Stimulated activated CD4-positive, alpha-beta T cell treated with anti-CD3 and anti-CD28 coated beads, Interleukin-1b, Interleukin-23, amount 100 ng/mL, for 1 hour (primary cell): ENCODE measurements at places on chromosomes 3 and 15.

DNA sequence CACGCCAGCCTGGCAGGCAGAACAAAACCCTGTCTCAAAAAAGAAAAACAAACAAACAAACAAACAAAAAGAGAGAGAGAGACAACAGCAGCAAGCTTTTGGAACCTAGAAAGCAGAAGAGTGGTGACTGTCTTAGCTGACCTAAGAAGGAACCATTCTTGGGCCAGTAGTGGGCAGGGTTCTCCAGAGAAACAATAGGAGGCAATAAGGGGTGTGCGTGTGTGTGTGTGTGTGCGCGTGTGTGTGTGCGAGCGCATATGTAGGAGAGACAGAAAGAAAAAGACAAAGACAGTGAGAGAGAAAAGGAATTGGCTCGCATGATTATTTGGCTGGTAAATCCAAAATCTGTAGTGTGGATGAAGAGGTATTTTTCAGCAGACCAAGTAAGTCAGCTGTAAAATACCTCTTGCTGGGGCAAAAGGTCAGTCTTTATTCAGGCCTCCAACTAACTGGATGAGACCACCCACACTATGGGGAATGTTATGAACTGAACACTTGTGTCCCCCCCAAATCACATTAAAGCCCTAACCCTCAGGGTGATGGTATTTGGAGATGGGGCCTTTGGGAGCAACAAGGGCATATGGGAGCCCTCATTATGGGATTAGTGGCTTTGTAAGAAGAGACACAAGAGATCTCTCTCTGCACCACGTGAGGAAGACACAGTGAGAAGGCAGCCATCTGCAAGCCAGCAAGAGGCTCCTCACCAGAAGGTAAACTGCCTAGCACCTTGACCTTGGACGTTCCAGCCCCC lies 15.1 kb upstream of the BLM start:
- DNase-seq: no peak

- DNase-seq: no peak
These were observed 48.7 kb downstream of the NMNAT3 start for GRCh38 chr3:139629033-139629432.

GRCh38 chr15:44580105-44580504 lies 43.2 kb downstream of the EIF3J start:
- no peak for DNase-seq

GRCh38 chr3:70980646-70981170 lies 602.8 kb downstream of the FOXP1 start:
- no peak for DNase-seq

GRCh38 chr15:25807063-25807462 lies 56.1 kb downstream of the ATP10A start:
- no peak for DNase-seq

- no peak for DNase-seq
These were observed 50.0 kb downstream of the ZIC1 start for GRCh38 chr3:147458995-147459704.

- no peak for DNase-seq
These were observed 7.4 kb downstream of the A4GNT start for GRCh38 chr3:138124706-138125355.

GRCh38 chr15:68495981-68496705 lies 64.2 kb upstream of the ITGA11 start:
- DNase-seq: no peak

- DNase-seq: no peak
These were observed 2.6 kb downstream of the CYP19A1 start for GRCh38 chr15:51335538-51336410.

DNA sequence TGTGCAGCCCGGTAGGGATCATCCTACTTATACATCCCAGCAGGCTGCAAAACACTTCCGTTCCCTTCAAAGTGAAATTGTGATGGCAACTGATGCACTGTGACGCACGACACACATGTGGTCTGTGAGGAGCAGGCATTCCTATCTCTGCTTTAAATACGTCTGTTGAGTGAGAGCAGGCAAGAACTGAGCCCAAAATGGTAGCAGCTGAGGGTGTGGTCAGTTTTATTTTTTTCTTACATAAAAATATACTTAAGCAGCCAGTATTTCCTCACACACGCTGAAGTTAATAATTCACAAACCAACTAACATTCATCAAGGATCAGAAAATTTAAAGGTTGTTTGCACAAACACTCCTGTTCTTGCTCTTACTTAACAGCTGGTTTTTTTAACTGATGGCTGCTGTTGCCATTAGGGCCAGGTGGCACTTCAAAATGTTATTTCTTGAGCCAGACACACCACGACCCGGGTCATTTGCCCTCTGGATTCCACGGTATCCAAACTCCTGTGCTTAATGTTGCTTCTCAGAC lies 23.9 kb downstream of the LRIG1 start:
- DNase-seq: no peak

DNA sequence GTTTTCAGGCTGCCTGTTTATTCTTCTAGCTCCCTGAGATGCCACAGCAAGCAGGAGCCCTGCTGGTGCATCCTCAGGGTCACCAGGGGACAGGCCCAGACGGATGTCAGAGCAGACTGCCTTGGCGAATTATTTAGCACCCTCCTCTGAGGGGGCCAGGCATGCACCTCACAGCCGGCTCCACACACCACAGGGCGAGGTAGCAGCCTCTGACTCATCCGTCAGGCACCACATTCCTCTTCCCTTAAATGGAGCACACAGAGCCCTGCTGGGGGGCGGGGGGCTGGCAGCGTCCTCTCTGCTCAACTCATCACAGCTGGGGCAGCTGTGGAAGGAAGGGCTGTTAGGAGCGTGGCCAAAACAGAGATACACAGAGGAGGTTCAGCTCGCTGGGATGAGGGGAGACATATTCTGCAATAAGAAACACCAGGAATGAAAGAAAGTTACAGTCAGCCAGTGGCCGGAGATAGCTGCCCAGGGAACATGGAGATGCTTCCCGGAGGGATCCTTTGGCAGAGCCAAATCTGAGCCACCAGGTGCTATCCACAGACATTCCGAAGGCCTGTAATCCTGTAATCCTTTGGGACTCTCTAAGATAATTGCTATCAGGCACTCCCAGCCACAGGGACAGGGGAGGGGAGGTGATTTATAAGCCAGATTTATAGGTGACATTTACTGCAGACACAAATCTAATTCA lies 13.9 kb upstream of the PRICKLE2 start:
- no peak for DNase-seq

GRCh38 chr3:130379274-130379673 lies 33.8 kb downstream of the COL6A5 start:
- no peak for DNase-seq

GRCh38 chr3:113148284-113148683 lies 63.1 kb upstream of the BOC start:
- DNase-seq: no peak

DNA sequence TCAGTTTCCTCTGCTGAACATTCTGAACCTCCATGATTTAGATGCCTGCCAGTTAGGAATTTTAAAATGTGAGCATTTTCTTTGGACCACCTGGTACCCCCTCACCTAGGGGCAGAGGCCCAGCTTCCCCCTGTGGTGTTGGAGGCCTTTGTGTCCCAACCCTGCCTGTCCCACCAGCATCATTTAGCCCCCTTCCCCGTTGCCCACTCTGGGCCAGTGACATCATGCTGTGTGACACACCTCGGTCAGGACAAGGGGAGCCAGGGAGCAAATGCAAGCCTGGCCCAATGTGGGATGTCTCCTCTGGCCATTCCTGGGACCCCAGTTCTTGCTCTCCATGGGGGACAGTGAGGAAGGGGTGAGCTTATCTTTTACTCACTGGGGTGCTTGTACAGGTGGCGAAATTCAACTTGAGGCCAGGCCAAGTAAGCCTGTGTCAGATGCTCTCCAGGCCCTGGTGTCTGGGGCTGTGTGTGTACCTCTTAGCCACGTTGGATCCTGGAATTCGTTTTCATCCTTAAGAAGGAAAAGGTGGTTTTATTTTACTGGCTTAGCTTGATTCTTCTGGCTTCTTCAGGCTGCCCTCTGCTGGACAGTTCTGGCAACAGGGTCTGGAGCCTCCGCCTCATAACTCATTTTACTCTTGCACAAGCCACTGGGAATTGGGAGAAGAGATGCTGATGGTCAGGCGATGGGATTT lies 49.7 kb upstream of the MYZAP start:
- no peak for DNase-seq

- DNase-seq: no peak
These were observed 110.3 kb upstream of the SMAD3 start for GRCh38 chr15:66955001-66955516.

DNA sequence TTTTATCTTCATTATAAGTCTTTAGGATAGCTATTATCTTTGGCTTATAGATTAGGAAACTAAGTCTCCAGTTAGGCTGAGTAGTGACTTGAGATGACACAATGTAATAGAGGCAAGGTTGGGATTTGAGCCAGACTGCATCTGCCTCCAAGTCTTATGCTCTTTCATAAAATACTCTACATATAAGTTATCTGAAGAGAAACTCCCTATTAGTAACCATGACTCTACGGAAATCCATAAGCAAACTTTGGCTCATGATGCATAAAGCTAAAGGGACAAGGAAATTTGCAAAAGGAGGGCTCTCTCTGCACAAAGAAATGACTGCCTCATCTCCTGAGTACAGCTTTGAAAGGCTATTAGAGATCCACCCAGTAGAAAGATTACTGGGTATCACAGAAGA lies 77.6 kb upstream of the FRMD4B start:
- DNase-seq: no peak

- DNase-seq: no peak
These were observed 318.6 kb upstream of the LRRFIP2 start for GRCh38 chr3:37492977-37493471.

DNA sequence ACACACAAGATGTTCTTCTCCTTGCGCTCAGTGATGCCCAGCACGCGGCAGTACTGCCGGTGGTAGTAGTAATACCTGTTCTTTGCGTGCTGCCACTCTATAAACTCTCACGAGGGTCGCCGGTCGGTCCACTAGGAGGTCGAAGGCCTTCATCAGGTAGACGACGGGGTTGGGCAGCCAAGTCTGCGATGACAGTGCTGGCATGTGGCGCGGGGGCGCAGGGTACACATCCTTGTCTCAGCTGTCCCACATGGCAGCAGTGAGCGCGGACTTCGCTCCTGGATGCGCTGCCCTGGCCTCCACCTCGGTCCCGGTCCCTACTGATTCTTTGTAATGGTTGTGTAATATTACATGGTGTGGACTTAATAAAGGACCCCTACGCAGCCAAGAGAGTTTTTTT lies 50.1 kb upstream of the CGNL1 start:
- no peak for DNase-seq
